ENCODE measurements at places on chromosomes 3 and 15.
A peak's percentile ranks its signal among the peaks of the same experiment; 100 is the strongest.

DNA sequence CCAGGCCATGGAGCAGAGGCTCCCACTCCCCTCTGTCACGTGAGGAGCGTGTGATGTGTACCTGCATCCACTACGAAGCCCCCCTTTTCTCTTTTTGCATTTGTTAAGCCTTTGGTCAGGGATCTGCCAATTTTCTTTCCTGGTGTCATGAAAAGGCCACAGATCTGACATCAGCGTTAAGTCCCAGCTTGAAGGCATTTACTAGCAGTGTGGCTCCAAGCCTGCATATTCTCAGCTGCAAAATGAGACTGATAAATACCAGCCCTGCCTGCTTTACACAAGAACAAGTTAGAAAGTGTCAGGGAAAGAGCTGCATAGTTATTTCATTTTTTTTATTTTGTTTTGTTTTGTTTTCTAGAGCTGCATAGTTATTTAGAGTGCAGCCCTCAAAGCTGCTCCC, 2.3 kb upstream of the ANKRD63 start:
- no peak for DNase-seq

DNA sequence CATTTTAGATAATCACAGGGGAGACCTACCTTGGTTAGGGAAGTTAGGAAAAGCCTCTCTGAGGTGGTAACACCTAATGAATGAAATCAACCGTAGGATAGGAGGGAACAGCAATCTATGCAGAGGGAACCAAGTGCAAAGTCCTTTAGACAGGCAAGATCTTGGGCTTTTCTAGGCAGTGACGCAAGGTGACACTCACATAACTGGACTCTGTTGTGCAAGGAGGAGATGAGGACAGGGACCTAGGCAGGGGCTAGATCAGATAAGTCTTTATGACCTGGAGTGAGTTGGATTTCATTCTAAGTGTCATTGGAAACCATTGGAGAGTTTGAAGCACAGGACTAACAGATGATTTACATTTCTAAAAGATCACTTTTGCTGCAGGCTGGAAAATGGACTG, 4.6 kb upstream of the LMOD3 start:
- DNase-seq = no peak

DNA sequence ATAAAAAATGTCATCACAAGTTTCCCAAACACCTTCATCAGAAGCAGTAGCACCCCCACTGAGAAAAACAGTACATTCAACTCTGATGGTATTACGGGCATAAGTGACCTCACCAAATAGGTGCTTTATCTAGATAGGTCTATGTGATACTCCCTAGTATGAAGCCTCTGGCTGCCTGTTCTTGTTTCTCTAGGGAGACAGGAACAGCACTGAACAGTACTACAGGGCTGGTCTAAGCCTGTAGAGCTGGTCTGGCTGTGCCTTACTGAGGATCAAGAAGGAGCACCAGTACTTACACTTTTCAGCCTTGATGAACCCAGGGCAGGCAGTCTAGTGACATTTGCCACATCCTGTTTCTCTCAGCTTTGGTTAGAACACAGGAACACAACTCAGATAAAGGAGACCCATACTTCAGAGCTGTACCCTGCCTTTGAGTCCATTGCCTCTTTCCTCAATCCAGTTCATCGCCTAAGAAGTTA, 35.9 kb downstream of the OXNAD1 start:
- no peak for DNase-seq

- no peak for DNase-seq
Observed at GRCh38 chr15:80323285-80323684, 71.3 kb upstream of the CTXND1 start.

DNA sequence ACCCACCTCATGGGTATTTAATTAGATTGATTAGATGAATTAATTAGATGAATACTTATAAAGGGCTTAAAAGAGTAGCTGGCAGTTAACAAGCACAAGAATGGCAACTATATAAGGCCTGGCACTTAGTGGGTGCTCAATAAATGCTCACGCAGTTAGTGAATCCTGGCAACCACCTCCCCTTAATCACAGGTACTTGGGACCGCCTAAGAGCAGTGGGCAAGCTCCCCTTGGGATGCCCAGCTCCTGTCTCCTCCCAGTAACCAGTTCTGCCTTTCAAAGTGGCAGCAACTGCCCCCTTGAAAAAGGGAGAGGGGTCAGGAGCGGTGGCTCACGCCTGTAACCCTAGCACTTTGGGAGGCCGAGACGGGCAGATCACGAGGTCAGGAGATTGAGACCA, 4.6 kb downstream of the LYZL4 start:
- no peak for DNase-seq

GRCh38 chr15:38885001-38885400, 320.4 kb upstream of the RASGRP1 start:
- no peak for DNase-seq

GRCh38 chr15:44584162-44584749, 47.3 kb downstream of the EIF3J start:
- peak; percentile 37 for DNase-seq

- DNase-seq = no peak
Observed at GRCh38 chr15:51938286-51938685, 33.3 kb downstream of the LEO1 start.

GRCh38 chr3:127753338-127753737, 69.0 kb downstream of the MGLL start:
- no peak for DNase-seq

- no peak for DNase-seq
Observed at GRCh38 chr3:40620151-40620550, 95.4 kb downstream of the ZNF621 start.
